ENCODE measurements at places on chromosomes 2 and 18.

- no peak for DNase-seq
These were observed 1.1 kb upstream of the TET3 start for GRCh38 chr2:73983322-73984202.

DNA sequence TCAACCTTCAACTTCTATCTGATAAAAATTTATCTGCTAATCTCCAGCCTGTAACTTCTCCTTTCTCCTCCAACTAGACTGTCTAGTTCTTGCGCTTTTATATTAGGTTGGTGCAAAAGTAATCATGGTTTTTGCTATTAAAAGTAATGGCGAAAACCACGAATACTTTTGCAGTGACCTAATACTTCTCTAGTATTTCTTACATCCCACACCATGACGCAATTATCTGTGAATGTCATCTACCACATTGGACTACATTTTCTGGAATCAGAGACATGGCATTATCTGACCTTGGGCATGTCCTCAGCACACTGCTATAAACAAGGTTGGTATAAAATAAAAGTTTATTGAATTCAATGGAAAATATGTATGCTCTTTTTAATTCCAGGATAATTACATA, 370.2 kb upstream of the LYPD1 start:
- DNase-seq, result no peak

DNA sequence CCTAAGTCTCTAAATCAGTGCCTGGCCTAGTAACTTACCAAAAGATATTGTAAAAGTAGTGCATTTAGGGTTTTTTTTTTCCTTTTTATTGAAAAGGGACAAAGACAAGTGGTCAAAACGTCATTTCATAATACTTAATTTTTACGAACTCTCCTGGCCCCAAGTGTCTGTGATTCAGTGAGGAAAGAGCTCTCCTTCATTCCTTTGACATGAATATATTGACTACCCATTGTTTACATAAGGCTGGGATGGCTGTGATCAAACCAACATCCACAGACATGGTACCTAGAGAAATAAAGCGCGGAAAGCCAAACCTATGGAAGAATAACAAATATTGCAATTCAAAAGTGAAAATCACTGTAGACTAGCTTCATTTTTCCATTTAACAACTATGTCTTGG, 198.4 kb downstream of the BABAM2 start:
- DNase-seq, result no peak

- no peak for DNase-seq
These were observed 62.3 kb downstream of the TTC32 start for GRCh38 chr2:19839438-19839837.
